ENCODE measurements at places on chromosomes 3 and 15. TPM values are rescaled to one million over a fixed set of nuclear protein-coding genes. Genes with fewer than 3 reads are reported as not detected.
A peak's percentile ranks its signal among the peaks of the same experiment; 100 is the strongest.

The HPS3 gene
- 13.5 TPM for polyA plus RNA-seq

The GP5 gene
- 0.18 TPM for polyA plus RNA-seq

The PLSCR5 gene
- polyA plus RNA-seq = not detected

The C2CD4A gene
- polyA plus RNA-seq = not detected

The C3orf20 gene
- 0.08 TPM for polyA plus RNA-seq

The BUB1B gene
- 7.8 TPM for polyA plus RNA-seq

The AGBL1 gene
- 11.7 TPM for polyA plus RNA-seq

The FOXL2NB gene
- 0.08 TPM for polyA plus RNA-seq

The CEP19 gene
- polyA plus RNA-seq = 2.3 TPM

The SPATA12 gene
- polyA plus RNA-seq = 0.08 TPM

The MCF2L2 gene
- 0.21 TPM for polyA plus RNA-seq

The GUCA1C gene
- polyA plus RNA-seq = not detected

The SLC6A1 gene
- polyA plus RNA-seq = 2.1 TPM

DNA sequence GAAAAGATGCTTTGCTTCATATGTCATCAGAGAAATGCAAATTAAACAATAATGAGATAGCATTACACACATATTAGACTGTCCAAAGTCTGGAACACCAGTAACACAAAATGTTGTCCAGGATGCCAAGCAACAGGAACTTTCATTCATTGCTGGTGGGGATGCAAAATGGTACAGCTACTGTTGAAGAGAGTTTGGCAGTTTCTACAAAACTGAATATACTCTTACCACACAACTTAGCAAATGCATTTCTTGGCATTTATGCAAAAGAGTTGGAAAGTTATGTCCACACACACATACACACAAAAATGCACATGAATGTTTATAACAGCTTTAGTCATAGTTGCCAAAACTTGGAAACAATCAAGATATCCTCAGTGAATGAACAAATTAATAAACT lies 195.2 kb upstream of the MME start:
- no peak for DNase-seq

GRCh38 chr3:110344897-110345767 lies 726.5 kb upstream of the NECTIN3 start:
- no peak for DNase-seq

DNA sequence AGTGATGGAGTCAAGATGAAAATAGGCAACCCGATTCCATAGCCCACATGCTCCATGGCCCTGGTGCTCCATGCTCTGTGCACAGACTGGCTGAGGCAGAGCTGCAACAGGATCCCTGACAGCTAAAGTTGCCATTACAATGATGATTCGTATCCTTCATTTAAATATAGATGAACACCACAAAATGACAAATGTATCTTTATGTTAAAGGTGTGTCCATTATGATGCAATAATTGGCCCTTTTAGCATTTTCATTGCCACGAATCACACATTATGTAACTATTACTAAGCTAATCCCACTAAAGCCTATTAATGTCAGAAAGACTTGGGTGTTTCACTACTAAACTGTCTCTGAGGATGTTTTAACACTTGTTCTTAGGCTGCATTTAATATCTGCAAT lies 270.2 kb upstream of the THBS1 start:
- DNase-seq = no peak

GRCh38 chr3:151314137-151314536 lies 2.5 kb downstream of the GPR87 start:
- no peak for DNase-seq

DNA sequence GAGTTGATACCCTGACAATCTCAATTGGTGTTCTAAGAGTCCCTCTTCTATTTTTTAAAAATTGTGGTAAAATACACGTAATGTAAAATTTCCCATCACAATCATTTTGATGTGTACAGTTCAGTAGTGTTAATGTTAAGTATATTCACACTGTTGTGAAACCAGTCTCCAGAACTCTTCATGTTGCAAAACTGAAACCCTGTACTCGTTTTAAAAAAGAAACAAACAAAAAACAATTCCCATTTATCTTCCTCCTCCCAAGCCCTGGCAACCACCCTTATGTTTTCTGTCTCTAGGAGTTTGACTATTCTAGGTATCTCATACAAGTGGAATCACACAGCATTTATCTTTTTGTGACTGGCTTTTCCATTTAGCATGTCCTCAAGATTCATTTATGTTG lies 28.7 kb upstream of the ALPK3 start:
- no peak for DNase-seq

GRCh38 chr3:171951597-171951996 lies 87.8 kb upstream of the FNDC3B start:
- no peak for DNase-seq

DNA sequence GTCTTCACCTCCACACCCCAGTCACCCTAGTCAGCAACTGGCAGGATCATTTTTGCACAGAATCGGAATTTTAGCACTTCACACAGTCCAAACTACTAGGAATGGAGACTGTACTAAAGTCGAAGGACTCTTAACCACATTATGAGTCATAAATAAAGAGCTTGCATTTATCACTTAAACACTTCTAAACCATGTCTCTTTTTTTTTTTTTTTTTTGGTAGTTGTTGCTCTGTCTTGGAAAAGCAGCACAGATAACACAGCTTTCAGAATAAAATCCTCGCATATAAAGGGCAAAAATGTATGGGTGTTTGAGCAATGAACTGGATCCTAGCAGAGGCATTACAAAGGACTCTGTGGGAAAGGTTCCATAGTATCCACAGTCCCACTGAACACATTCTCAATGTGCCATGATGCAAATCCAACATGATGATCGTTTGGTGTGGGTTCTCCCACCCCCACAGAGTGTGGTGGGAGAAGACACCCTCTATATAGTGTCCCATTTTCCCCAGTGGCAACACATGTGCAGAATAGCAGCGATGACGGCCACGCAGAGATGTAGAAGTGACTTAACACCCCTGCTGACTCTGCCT lies 47.1 kb downstream of the FOXP1 start:
- no peak for DNase-seq

DNA sequence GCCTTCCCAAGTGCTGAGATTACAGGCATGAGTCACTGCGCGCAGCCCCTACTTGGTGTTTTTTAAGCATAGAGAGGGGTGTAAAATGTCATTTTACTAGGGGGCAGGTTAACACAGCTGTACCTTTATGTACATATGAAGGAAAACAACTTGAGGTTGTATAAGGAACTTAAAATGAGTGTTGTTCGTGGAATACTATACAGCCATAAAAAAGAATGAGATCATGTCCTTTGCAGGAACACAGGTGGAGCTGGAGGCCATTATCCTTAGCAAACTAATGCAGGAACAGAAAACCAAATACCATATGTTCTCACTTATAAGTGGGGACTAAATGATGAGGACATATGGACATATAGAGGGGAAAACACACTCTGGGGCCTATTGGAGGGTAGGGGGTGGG lies 256.2 kb upstream of the C2CD4B start:
- no peak for DNase-seq

- no peak for DNase-seq
Observed at GRCh38 chr3:149688122-149688757, 30.4 kb upstream of the WWTR1 start.

DNA sequence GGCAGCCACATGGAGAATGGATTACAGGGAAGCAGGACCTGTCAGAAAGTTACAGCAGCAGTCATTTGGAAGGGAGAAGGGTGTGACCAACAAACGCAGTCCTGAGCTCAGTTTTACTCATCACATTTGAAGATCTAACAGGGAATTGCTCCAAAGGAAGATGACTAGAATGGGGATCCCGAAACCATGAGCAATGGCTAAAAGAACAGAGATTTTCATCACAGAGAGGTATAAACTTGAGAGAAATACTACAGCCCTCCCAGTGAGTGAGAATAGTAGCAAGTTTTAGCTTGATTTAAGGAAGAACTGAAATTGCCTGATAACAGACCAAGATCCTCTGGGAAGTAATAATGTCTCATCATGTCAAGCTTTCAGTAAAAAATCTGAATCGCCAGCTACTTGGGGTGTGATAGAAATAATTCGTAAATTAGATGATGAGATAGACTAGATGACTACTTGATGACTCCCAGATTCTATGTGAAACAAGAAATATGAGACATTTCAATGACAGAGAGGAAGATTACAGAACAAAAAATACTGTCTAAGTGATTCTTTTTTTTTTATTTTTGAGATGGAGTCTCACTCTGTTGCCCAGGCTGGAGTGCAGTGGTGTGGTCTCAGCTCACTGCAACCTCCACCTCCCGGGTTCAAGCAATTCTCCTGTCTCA lies 16.9 kb downstream of the CD47 start:
- DNase-seq = no peak

- no peak for DNase-seq
Observed at GRCh38 chr3:140251678-140252077, 316.7 kb downstream of the CLSTN2 start.

DNA sequence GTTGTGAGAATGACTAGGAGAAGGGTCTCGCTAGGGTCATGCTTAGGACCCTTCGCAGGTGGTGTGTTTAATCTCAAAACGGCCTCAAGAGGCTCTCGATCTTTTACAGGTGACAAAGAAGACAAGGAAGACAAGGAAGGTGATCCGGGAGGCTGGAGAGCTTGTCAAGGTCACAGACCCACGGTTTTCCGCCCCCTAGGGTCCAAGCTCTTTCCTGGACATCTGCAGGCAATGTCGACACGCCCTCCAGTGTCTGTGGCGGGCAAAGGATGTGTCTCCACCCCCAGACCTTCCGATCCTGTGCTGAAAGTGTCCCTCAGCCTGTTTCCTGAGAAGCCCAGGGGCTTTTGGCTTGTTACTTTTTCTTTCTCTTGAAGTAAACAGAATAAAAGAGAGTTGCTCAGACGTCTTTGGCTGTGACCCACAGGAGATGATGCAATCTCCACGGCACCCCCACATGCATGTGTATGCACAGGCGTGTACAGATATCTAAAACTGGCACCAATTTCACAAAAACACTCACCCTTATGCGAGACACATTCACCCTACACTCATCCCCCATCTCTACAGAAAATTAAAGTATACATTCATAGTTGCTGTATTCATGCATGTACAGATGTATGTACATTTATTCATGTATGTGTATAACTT lies 108.8 kb downstream of the KLF13 start:
- peak; percentile 55 for DNase-seq

DNA sequence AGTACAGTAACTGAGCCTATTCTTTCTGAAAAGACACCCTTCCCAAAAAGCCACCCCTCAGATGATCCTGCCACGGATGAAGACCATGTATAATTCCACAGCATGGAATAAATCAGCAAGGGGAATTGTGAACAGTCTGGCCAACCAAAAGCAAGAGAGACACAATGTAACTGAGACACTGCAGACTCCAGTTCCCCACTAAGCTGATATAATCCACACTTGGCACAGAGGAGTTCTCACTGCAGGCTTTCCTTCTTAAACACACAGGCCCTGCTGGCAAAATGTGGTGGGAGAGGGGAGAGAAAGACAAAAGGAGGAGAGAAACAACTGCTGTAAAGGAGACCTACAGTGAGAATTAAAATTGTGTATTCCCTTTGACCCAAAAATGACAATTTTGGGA lies 12.7 kb downstream of the GPR156 start:
- DNase-seq = peak; percentile 26

- DNase-seq = no peak
Observed at GRCh38 chr15:37698679-37699078, 235.8 kb upstream of the TMCO5A start.

- peak; percentile 29 for DNase-seq
Observed at GRCh38 chr15:73028831-73029451, 23.3 kb upstream of the NEO1 start.

DNA sequence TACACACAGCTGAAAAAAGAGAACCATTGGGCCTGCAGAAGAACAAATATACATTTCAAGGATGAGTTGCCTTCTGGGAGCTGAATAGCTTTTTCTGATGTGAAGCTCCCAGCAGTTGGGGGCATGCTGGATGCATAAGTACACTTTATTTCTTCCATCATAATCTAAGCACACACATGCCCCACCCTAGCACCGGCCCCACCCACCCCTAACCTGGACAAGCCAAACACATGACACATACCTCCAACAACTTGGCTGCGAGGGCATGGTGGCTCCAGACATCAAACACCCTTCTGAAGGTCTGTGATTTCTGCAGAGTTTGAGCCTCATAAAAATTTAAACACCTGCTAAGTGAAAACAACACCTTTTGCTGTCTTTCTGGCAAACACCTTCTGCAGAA lies 307.2 kb upstream of the TRIM42 start:
- no peak for DNase-seq

DNA sequence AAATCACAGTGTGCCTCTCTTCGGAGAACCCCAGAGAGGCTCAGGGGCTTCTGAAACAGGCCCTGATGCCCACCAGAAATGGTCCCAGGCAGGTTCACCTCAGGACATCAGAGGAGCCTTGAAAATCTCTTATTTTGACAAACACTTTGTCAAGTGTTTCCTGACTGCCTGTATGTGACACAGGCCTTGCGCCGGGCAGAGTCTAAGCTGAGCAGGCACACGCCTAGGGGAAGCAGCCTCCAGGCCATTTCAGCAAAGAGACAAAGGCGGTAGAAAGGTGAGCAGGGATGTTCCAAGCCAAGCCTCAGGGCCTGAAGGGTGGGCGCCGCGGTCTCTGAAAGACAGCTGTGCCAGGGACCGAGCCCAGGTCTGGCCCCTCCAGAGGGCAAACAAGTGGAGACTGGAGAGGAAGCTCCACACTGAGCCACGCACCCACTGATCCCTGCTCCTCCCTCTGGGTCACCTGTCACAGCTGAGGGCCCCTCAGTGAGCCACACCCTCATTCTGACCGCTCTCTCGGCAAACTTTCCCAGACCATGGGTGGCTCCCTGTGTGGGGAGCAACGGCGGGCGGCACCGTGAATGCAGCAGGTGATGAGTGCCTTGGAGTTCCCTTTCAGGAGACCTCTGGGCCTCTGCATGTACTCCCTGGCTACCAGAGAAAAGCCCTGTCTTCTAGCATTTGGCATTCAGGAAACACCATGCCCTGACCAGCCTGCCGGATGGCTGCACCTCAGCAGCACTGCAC lies 136.1 kb downstream of the ADAMTS17 start:
- DNase-seq = no peak

DNA sequence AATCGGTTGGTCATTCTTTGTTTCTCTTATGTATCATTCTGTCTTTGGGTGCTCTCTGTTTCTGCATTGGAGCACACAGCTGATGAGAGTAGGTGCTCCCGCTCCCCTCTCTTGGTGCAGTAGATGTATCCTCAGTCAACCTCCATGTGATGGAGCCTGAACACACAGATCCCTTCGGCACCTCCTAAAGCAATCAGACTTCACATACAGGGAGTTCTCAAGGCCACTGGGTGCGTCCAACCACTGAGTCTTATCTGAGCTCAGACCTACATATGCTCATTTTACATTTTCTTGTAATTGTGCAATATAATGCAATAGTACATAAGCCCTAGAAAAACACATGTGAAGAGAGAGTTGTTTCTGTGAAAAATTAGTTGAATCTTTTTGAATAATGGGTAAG lies 198.1 kb upstream of the ATP10A start:
- DNase-seq = no peak

DNA sequence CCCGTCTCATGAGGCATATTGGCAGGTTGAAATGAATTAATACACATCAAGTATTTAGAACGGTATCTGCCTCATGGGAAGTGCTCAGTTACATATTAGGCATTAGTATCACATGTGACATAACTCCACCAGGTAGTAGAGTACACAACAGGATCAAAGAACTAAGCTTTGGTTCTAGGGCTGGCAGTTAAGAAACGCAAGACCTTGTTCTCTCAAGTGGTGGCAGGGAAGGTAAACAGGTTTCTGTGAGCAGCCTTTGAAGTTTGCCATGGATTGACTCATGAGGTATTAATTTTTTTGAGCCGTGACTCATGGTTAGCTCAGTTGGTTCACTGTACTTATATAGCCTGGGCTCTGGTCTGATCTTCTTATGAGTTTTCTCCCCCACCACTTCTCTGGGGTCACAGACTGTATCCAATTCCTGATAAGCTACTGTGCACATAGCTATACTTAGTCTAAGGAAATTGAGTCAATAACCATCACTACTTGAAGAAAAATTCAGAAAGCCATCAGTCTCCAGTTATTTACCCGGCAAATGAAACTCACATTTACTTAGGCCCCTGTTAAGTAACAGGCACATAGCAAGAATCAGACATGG lies 155.6 kb upstream of the STT3B start:
- DNase-seq = no peak
